ENCODE measurements at places on chromosomes 2 and 18.

GRCh38 chr2:4219571-4219970 lies 516.2 kb downstream of the DCDC2C start:
- no peak for DNase-seq

DNA sequence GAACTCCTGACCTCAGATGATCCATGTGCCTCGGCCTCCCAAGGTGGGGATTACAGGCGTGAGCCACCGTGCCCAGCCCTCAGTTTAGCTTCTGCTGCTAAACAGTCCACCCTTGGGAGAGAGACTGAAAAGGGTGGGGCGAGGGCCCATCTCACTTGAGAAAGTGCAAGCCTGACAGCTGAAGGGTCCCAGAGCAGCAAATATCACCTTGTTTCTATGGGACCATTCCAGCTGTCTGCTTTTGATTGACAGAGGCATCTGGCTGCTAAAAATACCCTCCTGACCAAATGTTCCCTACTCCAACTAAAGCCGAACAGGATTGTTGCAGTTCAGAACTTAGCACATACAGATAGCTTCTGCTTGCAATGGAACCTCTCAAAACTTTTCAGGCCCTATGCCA lies 436 bp upstream of the SMYD1 start:
- DNase-seq, result no peak

GRCh38 chr2:123061534-123061933 lies 963.6 kb upstream of the CNTNAP5 start:
- no peak for DNase-seq

GRCh38 chr18:78920456-78921138 lies 59.0 kb upstream of the SALL3 start:
- DNase-seq, result no peak

GRCh38 chr18:9612215-9612830 lies 2.0 kb downstream of the PPP4R1 start:
- DNase-seq, result peak; percentile 57
